ENCODE measurements at places on chromosomes 1 and 21. TPM values are rescaled to one million over a fixed set of nuclear protein-coding genes. Genes with fewer than 3 reads are reported as not detected.

USH2A gene
- not detected for total RNA-seq

FNBP1L gene
- total RNA-seq: 1.4 TPM

S100A7A gene
- not detected for total RNA-seq

LYSMD1 gene
- 4.3 TPM for total RNA-seq

FAM72C gene
- total RNA-seq: 15.3 TPM

FAM78B gene
- 0.51 TPM for total RNA-seq

BTBD19 gene
- total RNA-seq: 17.2 TPM

MR1 gene
- 21.5 TPM for total RNA-seq

NUDT4B gene
- total RNA-seq: 0.41 TPM

OR10J1 gene
- not detected for total RNA-seq

KIRREL1 gene
- 0.25 TPM for total RNA-seq

RHEX gene
- not detected for total RNA-seq

TNFAIP8L2 gene
- total RNA-seq: 18.4 TPM

SPATA45 gene
- not detected for total RNA-seq

OR2T29 gene
- total RNA-seq: not detected

PTPRC gene
- total RNA-seq: 564 TPM

RGS4 gene
- not detected for total RNA-seq

IL23R gene
- total RNA-seq: 9.3 TPM

VANGL1 gene
- 3.4 TPM for total RNA-seq

BMP8B gene
- 0.21 TPM for total RNA-seq

CRP gene
- not detected for total RNA-seq

LAX1 gene
- total RNA-seq: 20.6 TPM

CFAP126 gene
- total RNA-seq: not detected

EVA1C gene
- total RNA-seq: 10.4 TPM

IGSF3 gene
- 4.1 TPM for total RNA-seq

TTC22 gene
- total RNA-seq: 4.1 TPM
